Lung microvascular endothelial cell (primary cell): ENCODE measurements at places on chromosomes 1 and 21. TPM values are rescaled to one million over a fixed set of nuclear protein-coding genes. Genes with fewer than 3 reads are reported as not detected.

- no peak for DNase-seq
Measured at GRCh38 chr1:32890516-32891240, 4.4 kb downstream of the HPCA start.

DNA sequence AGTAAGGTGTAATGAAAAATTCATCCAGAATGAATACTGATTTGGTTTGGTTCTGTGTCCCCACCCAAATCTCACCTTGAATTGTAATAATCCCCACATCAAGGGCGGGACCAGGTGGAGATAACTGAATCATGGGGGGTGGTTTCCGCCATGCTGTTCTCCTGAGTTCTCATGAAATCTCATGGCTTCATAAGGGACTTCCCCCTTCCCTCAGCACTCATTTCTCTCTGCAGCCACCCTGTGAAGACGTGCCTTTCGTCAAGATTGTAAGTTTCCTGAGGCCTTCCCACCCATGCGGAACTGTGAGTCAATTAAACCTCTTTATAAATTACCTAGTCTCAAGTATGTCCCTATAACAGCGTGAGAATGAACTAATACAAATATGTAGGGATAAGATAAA lies 5.5 kb upstream of the SYNJ1 start:
- no peak for DNase-seq

DNA sequence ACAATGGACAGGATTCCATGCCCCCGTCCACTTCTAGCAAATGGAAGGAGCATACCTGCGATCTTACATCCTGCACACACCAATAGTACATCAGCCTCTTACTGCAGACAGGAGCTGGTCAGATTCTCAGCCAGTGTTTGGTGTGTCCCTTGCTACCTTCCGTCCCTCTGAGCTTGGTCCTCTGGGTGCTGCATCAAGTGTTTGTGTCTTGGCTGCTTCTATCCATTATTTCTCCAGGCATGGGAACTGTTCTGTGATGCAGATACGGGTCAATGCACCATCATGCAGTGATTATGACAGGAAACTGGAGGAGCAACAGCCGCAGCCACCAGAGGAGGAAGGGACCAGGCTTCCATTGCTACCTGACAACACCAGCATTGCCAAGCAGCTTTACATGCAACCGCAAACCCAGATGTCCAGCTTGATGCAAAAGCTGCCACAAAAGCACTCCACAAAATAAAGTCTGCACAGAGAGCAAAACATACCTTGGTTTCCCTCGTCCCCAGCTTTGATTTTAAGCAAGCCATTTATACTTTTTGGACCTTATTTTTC lies 21.9 kb upstream of the OVAAL start:
- no peak for DNase-seq

DNA sequence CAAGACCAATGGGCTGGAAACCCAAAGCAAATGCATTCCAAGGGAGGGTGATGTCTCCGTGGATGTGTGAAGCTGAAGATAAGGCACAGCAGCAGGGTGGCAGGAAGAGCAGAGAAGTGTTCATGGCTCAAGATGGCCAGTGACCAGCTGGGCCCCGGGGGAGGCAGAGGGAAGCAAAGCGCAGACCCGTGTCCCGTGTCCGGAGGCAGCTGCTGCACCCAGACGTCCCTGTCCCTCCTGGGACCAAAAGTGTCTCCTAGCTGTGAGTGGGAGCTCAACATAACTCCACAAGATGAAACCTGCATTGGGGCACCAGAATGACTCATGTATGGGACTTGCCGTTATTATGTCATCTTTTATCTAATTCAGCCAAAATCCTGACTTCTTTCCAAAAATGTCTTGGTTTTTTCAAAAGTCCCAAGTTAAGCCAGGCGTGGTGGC lies 118.2 kb downstream of the RIPK4 start:
- no peak for DNase-seq

DNA sequence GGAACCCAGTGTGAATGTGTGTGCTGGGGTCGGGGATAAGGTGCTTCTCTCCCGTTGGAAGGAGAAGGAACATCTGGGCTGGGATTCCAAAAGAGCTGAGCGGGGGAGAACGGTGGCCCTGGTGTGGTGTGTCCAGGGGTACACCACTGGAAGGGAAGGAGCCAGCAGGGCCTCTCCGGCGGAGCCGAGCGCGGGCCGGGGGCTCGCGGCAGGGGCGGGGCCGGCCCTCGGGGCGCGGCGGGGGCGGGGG lies 231 bp upstream of the RPS6KA1 start:
- no peak for DNase-seq

DNA sequence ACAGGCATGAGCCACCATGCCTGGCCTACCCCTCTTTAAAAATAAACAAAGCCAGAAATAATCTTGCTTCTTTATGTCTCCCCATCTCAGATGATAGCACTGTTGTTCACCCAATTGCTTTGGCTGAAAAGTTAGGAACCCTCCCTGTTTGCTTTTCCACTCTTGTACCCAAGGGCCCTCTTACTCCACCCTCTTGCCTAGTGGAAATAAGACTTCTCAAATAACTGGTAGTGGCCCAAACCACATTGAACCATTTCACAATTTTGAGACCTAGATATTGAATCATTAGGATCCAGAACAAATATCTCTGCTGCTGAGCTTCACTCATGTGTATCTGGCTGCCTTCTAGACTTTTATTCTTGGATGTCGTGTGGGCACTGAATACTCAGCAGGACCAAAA lies 37.7 kb downstream of the RNF220 start:
- no peak for DNase-seq

GRCh38 chr1:48251821-48252220 lies 29.3 kb downstream of the SLC5A9 start:
- DNase-seq = no peak

DNA sequence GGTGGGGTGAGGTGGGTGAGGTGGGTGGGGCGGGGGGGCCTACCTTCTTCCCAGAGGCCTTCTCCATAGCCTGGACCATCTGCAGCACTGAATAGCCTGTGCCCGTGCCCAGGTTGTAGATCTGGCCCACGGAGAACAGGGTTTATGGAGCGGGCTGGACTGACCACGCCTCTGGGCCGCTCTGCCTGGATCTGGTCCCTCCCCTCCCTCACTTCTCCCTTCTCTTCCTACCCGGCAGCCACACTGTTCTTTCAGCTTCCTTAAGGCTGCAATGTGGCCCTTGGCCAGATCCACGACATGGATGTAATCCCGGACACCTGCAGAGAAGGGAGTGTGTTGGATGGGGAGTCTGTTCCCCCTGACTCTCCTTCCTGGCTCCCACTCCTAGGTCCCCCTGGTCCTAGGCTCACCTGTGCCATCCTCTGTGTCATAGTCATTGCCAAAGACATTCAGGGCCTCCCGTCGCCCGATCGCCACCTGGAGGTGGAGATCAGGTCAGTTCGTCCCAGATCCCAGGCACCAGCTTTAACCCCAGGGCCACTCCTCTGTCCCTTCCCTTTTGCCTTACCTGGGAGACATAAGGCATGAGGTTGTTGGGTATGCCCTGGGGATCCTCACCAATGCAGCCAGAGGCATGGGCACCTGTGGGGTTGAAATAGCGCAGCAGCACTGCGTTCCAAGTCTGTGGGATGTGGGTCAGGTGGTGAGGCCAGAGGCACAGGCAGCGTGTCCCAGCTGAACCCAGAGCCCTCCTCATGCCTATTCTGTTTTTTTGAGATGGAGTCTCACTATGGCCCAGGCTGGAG lies 3.9 kb downstream of the GALE start:
- no peak for DNase-seq

OLIG2 gene
- total RNA-seq = not detected in 2 replicates

TAF12 gene
- 17.9 and 22.6 TPM in 2 replicates for total RNA-seq

GRCh38 chr1:19460535-19461219 lies 24.7 kb downstream of the CAPZB start:
- DNase-seq = no peak

DNA sequence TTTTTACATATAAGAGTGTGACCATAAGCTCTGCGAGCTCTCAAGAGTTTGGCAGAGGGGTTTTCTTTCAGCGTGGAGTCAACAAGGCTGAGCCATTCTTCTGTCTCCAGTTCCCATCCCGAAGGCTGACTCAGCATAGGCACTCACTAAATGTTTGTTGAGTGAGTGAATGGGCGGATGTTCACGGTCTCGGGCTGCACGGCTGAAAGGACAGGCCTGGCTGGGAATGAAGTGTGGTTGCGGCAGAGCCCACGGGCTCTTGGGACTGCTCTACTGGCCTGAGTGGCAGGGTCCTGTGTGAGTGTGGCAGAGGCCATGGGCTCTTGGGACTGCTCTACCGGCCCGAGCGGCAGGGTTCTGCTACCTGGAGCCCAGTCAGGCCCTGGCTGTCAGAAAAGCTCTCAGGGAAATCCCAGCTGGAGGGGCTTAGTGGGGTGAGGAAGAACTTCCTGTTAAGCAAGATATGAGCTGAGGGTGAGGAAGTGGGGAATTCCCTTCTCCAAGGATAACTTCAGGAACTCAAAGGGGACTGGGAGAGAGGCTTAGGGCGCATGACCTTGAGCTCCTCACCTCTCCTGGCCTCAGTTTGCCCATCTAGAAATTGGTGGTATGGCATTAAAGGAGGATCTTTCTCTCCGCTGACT lies 56.6 kb upstream of the C1orf174 start:
- DNase-seq = no peak

SLC6A17 gene
- total RNA-seq = 0.40 and 1.1 TPM in 2 replicates

DNA sequence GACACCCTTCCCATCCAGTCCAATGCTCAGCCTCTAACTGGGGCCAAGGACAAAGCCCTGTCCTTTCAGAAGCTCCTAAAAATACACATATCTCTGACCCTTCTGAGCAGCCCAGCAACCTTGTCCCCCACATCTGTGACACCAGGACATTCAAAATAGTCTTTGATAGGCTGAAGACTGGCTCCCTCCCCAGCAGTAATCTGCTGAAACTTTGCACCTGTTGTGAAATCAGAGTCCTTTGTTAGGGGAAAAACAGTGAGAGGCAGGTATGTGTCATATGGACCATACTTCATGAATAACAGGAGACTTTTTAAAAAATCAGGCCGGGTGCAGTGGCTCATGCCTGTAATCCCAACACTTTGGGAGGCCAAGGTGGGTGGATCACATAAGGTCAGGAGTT lies 82.4 kb upstream of the VAMP3 start:
- DNase-seq = no peak
